ENCODE measurements at places on chromosomes 13 and 19.
A peak's percentile ranks its signal among the peaks of the same experiment; 100 is the strongest.

- no peak for DNase-seq
These were observed 160.0 kb upstream of the ATXN8OS start for GRCh38 chr13:69947582-69947981.

- no peak for DNase-seq
These were observed 282.9 kb upstream of the SLITRK6 start for GRCh38 chr13:86082121-86082520.

- peak; percentile 37 for DNase-seq
These were observed 48.4 kb downstream of the CAB39L start for GRCh38 chr13:49395451-49395865.

DNA sequence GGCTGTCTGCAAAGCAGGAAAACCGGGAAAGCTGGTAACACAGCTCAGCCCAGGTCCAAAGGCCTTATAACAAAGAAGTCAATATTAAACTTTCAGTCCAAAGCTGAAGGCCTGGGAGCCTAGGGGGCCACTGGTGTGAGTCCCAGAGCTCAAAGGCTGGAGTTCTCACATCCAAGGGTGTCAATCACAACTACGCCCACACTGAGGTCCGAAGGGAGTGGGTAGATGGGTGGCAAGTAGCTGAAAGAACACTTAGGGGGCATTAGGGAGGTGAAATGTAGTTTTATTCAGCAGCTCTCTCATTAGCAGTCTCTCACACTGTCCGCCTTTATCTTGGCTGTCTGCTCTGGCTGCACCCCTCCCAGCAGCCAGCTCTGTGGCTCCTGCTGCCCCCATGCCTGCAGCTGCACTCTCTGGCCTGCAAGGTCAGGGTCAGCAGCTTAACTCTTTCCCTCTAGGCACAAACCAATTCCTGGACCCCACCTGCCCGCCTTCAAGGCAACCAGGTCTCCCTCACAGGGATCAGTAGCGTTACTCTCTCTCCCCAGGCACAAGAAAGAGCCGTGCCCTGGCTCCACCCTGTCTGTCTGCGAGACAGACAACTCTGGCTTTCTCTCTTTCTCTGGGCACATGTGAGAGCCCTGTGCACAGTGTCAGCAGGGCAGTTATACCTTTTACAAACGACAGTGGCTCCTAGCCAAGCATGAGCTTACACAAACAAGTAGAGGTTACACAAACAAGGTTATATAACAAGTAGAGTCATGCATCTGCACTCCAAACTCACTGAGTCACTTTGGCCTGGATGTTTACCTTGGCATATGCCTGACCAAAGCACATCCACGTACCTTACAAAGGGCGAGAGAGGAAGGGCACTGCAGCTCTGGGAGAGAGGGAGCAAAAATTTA, 249.4 kb upstream of the PCDH20 start:
- no peak for DNase-seq

- DNase-seq: no peak
These were observed 75.7 kb upstream of the KCTD15 start for GRCh38 chr19:33720691-33721682.

DNA sequence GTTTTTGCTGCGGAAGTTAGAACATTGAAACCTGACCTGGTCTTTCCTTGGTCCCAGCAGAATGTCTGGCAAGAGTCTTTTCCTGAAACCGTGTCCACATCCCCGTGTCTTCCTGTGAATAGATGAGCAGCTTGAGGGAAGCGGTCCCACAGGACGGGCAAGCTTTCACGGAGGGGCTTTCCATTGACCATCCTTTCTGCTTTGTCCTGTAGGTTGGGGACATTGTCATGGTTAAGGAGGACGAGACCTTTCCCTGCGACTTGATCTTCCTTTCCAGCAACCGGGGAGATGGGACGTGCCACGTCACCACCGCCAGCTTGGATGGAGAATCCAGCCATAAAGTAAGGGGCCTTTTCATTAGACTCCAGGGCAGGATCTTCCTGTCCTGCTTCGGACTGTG, 126.0 kb downstream of the ATP11A start:
- no peak for DNase-seq

- DNase-seq: no peak
These were observed 18.1 kb upstream of the OLFM4 start for GRCh38 chr13:53010374-53011105.

GRCh38 chr13:49258089-49258796, 10.5 kb downstream of the CDADC1 start:
- no peak for DNase-seq

- no peak for DNase-seq
These were observed 67.8 kb downstream of the RXFP2 start for GRCh38 chr13:31807090-31807541.

- no peak for DNase-seq
These were observed 481.4 kb downstream of the SUCLA2 start for GRCh38 chr13:47519626-47520025.

DNA sequence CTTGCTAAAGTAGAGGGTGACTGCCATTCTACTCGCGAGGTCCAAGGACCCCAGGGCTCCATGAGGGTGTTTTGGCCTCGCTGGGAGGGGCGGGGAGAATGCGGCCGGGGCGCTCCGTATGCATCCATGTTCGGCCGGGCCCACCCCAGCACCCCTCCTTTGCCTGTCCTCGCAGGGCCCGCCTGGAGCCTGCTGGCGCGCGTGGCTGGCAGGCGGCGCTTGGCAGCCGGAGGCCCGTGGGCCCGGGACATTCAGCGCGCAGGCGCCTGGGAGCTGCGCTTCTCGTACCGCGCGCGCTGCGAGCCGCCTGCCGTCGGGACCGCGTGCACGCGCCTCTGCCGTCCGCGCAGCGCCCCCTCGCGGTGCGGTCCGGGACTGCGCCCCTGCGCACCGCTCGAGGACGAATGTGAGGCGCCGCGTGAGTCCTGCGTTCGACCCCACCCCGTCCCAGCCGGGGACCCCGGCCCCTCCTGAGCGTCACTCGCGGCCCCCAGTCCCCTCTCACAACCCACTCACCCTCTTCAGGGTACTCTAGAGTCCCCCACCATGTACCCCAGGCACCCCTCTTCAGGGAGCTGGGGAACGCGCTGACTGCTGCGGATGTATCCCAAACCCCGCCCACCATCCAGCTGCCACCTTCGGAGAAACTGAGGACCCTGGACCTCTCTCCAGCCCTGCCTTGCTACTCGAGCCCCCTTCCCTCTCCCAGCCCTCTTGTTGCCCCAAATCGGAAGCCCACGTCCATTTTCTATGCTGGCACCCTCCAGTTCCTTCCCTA, 4.1 kb downstream of the DLL3 start:
- peak; percentile 71 for DNase-seq

DNA sequence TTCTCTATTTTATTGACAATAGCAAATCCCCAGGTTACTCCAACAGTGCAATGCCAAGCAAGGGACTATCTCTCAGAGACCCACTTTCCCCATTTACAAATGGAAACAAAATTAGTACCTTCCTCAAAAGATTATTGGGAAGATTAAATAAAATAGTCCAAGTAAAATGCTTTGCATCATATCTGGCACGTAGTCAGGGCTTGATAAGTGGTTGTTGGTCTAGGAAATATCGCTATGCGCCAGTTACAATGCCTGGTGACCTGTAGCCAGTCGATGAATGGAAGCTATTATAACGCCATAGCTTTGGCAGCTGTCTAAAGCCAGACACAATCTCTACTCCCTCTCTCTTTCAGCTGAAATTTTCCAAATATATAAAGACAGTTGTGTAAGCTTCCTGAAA, 220.3 kb downstream of the RAP2A start:
- DNase-seq: no peak

GRCh38 chr13:23634897-23635296, 64.7 kb downstream of the TNFRSF19 start:
- no peak for DNase-seq

DNA sequence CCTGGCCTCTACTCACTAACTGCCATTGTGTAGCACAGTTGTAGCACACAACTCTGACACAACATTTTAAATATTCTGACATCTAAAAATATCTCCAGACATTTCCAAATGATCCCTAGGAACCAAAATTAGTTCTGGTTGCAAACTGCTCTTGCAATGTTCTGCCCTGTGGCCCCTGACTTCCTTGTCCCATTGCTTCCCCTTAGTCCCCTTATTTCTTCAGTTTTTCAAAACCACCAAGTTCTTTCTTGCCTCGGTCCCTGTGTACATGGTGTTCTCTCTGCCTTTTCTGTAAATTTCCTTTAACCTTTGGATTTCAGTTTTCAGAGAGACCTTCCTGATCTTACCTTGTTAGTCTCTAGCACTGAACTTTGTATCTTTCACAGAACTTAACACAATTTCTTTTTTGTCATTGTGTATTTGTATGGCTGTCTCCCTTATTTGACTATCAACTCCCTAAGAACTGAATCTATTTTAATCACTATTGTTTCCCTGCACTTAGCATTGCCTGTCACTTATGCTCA, 87.6 kb upstream of the MLNR start:
- DNase-seq: no peak

DNA sequence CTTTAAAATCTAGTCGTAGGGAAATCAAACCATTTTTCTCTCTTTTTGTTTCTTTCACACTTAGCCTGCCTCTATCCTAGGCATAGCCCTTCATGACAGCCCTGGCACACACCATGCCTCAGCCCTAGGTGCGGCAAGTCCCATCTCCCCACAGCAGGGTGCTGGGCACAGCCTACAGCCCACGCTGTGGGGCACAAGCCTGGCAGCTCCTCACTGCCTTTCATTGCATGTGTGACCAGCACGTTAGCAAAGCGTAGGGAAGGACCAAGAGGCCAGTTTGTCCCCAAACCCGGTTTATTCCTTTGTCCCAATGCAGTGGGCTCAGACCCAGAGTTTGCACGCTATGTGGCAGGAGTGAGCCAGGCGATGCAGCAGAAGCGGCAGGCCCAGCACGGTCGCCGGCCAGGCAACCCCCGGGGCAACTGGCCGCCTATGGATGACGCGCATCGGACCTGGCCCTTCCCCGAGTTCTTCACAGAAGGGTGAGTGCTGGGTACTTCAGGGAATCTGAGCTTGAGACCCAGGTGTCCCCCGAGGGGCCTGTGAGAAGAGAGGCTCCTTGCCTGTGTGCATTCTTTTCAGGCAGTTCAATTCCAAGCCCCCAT, 17.3 kb upstream of the GPI start:
- no peak for DNase-seq
